Epithelial cell of proximal tubule (primary cell): ENCODE measurements at places on chromosomes 5 and 9. TPM values are rescaled to one million over a fixed set of nuclear protein-coding genes. Genes with fewer than 3 reads are reported as not detected.

The PLPP1 gene
- total RNA-seq = 19.8 and 36.2 TPM in 2 replicates

The FOXD4 gene
- 0.07 and 0.46 TPM in 2 replicates for total RNA-seq

The CATSPER3 gene
- 0.29 TPM in 1 of 2 replicates, not detected in the other for total RNA-seq

The MOB3B gene
- 2.3 and 2.9 TPM in 2 replicates for total RNA-seq

The SVEP1 gene
- 0.29 and 0.35 TPM in 2 replicates for total RNA-seq

The C9orf40 gene
- 15.1 and 16.5 TPM in 2 replicates for total RNA-seq

The RALGDS gene
- total RNA-seq = 18.2 and 39.0 TPM in 2 replicates

The FBN2 gene
- total RNA-seq = 7.6 and 19.0 TPM in 2 replicates

The RGP1 gene
- total RNA-seq = 13.6 and 14.9 TPM in 2 replicates

The NUTM2G gene
- total RNA-seq = not detected in 2 replicates

The STPG3 gene
- not detected in 2 replicates for total RNA-seq
